CD4-positive, alpha-beta T cell treated with Interleukin-1 beta for 1 hour (primary cell): ENCODE measurements at places on chromosomes 13 and 19.
A peak's percentile ranks its signal among the peaks of the same experiment; 100 is the strongest.

- no peak for DNase-seq
These were observed 965 bp downstream of the TTC9B start for GRCh38 chr19:40217027-40217810.

DNA sequence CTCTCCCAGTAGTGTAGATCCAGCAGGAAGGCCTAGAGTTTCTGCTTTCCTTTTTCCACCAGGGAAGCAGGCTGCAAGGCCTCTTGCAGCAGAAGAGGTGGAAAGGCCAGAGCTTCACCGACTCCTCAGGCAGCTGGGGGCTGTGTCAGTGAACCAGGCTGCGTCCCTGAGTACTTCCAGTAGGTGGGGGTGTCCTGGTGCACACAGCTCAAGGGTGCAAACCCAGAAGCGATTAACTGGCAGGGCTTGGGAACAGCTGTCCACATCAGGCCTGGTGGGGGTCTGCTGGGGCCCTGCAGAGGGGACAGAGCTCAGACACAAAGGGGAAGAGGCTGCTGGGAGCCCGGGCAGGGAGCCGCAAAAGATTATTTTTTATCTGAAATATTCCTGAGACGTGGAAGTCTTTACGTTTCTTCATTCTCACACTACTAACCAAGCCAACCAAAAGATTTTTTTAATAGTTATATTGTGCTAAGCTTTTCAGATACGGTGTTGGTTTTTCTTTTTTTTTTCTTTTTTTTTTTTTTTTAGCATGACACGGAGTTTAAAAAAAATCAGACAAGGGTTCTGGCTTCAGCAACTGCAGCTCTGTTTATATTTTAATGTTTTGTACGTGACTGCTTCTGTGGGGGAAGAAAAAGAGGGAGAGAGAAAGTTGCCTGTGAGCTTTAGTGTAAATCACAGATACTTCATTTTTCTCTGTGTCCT, 11.0 kb downstream of the TSHZ3 start:
- no peak for DNase-seq

GRCh38 chr13:99087954-99088491, 110.2 kb upstream of the DOCK9 start:
- no peak for DNase-seq

GRCh38 chr19:5091018-5091683, 122.2 kb downstream of the KDM4B start:
- DNase-seq: no peak

GRCh38 chr13:25783076-25783475, 268.7 kb downstream of the SHISA2 start:
- no peak for DNase-seq

DNA sequence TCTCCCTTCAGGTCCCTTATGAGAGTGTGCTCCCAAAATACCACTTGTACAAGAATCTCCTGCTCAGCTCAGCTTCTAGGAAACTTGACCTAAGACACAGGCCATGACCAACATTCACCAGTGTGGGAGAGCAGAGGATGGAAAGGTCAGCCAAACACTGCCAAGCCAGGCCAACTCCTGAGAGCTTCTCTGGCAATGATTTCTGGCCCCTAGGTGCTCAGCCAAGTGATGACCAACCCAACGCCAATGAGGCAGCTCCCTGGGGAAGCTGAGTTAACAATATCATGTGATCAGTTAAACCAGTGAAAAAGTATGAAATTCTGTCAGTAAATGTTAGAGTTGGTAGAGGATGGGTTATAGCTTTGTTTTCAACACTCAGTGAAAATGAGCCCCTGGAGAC, 49.1 kb upstream of the FLT1 start:
- no peak for DNase-seq

DNA sequence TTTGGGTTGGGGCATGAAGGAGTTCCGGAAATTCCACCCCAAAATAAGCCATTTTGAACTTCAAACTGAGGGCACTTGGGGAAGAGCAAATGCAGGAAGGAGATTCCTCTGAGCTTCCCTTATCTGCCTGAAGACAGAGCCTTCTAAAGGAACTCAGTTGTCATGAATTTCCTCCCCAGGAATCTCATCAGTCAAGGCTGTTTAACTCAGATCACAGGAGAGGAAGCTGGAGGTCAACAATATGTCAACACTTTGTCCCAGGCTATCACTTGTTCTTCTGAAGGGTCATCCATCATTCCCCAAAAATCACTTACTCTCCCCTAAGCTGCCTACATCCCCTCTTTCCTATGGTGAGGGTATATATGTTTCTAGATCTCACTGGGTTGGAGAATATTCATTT, 26.0 kb upstream of the CHST8 start:
- DNase-seq: no peak

DNA sequence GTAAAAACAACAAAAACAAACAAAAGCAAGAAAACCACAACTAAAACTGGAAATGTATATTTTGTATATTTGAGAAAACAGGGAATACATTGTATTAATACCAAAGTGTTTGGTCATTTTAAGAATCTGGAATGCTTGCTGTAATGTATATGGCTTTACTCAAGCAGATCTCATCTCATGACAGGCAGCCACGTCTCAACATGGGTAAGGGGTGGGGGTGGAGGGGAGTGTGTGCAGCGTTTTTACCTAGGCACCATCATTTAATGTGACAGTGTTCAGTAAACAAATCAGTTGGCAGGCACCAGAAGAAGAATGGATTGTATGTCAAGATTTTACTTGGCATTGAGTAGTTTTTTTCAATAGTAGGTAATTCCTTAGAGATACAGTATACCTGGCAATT, 17.1 kb downstream of the KLF5 start:
- DNase-seq: no peak

- peak; percentile 86 for DNase-seq
These were observed 80.0 kb upstream of the GPR183 start for GRCh38 chr13:99386911-99387788.

DNA sequence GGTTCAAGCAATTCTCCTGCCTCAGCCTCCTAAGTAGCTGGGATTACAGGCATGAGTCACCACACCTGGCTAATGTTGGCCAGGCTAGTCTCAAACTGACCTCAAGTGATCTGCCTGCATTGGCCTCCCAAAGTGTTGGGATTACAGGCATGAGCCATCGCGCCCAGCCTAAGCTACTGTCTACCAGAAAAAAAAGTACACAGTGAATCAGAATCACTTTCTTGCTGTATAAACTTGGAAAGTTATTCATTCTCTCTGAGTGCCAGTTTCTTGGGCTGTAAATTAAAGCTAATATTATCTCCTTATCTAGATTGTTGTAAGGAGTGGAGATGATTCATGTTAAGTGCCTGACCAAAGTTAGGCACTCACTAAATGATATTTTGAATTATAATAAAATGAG, 242.8 kb downstream of the ENOX1 start:
- no peak for DNase-seq

DNA sequence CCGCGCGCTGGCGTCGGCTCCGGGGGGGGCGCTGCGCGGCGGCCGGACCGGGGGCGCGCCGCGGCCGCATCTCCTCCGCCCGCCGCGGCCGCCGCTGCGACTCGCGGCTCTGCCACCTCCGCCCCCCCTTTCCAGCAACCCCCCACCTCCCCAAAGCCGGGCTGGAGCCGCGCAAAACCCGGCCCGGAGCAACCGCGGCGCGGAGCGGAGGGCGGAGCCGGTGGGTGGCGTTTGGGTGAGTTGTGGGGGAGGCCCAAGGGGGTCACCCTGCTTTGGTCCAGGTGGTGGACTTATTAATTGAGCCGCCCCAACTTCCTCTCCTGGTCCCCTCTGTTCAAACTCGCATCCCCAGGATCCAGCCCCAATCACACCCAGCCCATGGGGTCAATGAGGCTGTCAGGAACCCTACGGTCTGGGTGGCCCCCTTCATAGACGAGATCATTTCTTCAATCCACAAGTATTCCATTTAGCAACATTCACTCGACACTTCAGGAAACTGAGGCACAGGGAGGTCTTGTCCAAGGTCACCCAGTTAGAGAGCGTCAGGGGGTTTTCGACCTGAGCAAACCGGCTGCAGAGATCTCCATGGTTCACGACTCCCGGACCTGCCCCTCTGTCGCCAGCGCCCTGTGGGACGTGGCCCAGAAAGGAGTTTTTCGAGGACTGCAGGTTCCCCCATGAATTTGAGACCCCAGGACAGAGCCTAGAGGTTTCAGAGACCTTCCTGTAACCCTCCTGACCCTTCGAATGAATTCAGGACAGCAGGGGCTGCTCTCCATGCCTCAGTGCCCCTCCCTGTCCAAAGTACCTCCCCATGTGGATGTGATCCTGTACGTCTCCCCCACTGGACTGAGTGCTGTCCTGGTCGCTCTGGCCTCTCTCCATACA, 22.4 kb upstream of the SEMA6B start:
- no peak for DNase-seq

- DNase-seq: no peak
These were observed 34.1 kb upstream of the UQCRFS1 start for GRCh38 chr19:29247051-29247450.

DNA sequence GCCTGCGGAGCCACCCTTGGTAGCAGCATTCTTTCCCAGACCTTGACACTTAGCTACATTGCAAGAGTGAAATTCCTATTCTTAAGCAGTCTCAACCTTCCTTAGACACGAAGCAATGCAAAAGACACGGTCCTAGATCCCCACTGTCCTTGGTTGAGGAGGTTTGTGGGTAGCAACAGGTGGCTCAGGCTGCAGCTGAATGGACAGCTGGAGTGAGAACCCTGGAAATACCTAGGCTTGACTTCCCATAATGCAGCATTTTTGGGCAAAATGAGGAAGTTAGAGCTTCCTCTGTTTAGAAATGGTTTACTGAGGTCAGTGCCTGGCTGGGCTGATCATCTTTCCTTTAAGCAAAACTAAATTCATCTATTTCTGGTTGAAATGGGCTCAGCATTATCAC, 296.6 kb downstream of the RFC3 start:
- no peak for DNase-seq

DNA sequence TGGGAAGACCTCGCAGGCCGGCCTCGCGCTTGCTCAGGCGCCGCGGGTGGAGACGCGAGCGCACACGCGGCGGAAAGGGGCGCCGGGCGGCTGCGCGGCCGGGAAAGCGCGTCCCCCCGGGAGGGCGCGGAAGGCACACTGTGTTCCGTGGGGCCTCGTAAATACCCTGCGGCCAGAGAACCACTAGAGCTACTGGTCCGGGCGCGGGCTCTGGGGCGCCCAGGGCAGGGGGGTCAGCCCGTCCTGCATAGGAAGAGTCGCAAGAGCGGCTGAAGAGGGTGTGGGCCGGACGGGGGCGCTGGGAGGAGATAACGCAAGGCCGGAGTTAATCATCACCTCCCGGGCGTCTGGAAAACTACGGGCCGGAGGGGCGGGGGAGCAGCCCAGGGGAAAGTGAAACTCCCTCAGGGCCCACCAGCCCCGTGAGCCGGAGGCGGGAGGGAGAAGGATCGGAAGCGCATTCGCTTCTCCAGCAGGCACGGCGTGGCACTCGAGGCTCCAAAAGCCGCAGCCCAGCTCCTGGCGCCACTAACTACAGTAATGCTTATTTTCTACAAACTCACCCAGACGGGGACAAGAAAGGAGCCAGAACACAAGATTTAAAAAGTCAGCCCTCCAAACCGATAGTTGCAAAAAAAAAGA, 1.1 kb upstream of the WBP4 start:
- DNase-seq: peak; percentile 77

GRCh38 chr19:49767967-49768581, 1.3 kb downstream of the AP2A1 start:
- DNase-seq: no peak

- no peak for DNase-seq
These were observed 46.8 kb downstream of the ARHGEF18 start for GRCh38 chr19:7395360-7396066.

DNA sequence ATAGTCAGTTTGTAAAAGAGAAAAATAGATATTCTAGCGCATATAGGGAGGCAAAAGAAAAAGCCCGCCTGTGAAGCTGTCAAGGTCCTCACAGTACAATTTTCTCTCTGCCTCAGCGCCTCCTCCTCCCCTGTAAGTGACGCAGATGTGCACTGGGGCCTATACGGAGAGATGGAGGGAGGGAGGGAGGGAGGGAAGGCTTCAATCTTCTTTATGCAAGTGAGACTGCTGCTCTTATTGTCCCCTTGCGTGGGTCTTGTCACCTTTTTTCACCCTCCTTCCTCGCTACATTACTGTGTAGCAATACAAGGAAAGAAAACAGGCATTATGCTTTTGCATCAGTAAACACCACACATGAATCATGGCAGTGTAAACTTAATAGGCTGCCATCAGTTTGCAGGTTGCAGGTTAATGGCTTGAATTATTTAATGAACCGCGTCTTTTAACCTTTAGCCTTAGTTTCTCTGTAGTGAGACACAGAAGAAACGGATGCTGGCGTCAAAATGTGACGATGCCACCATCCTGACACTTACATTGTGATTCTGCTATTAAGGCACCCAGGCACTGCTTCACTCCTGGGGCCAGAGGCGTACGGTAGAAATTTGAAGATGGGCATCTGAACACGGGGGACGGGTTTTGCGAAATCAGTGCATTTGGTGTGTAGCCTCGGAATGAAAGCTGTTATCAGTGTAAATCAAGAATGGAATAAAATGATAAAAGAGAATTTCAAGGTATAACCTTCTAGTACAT, at the start of gene KLHL1:
KLHL1 (minus strand) TSS at position 97 of the 750 bp plus-strand sequence. CDS start 753 bp downstream, outside the sequence.
- DNase-seq: no peak

- DNase-seq: no peak
These were observed 70.7 kb downstream of the SPACA7 start for GRCh38 chr13:112446867-112447266.

GRCh38 chr13:98851276-98851675, 98.8 kb upstream of the SLC15A1 start:
- DNase-seq: no peak

- DNase-seq: no peak
These were observed 10.2 kb downstream of the DPP9 start for GRCh38 chr19:4713384-4713951.

- no peak for DNase-seq
These were observed 36.4 kb downstream of the FBN3 start for GRCh38 chr19:8113017-8113416.

DNA sequence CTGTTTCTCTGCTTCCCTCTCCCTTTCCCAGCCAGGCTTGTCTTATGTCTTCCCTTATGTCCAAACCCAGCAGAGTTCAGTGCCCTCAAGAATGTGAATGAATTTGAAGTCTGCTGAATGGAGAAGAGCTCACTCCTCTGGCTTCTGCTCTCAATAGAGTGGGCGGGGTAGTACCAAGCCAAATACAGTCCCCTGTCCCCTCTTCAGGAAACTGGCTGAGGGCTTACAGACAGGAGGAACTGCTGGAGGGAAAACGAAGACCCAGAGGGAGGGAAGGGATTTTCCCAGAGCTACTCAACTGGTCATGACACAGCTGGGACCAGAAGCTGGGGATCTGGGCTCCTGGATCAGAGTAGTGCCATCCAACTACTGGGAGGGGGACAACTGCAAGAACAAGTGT, 32.9 kb upstream of the POU2F2 start:
- no peak for DNase-seq

DNA sequence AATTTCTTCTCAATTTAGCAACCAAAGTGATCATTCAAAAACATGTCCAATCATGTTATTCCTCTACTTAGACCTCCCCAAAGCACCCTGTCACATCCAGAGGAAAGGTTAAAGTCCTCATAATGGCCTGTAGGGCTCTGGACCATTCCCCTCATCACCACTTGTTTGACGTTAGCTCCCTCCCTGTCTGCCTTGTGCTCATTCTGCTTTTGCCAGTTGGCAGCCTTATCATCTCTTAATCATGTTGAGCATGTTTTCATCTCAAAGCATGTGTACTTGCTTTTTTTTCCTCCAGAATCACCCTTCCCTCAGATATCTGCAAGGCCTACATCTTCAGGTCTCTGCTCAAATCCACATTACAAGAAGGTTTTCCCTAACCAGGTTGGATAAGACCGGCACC, 25.9 kb downstream of the UBAC2 start:
- DNase-seq: no peak

- no peak for DNase-seq
These were observed 16.2 kb downstream of the FRY start for GRCh38 chr13:32047793-32048192.

- DNase-seq: no peak
These were observed 16.9 kb downstream of the DPY19L3 start for GRCh38 chr19:32422435-32422834.
